T-cell (primary cell): ENCODE measurements at places on chromosomes 13 and 19. TPM values are rescaled to one million over a fixed set of nuclear protein-coding genes. Genes with fewer than 3 reads are reported as not detected.

DNA sequence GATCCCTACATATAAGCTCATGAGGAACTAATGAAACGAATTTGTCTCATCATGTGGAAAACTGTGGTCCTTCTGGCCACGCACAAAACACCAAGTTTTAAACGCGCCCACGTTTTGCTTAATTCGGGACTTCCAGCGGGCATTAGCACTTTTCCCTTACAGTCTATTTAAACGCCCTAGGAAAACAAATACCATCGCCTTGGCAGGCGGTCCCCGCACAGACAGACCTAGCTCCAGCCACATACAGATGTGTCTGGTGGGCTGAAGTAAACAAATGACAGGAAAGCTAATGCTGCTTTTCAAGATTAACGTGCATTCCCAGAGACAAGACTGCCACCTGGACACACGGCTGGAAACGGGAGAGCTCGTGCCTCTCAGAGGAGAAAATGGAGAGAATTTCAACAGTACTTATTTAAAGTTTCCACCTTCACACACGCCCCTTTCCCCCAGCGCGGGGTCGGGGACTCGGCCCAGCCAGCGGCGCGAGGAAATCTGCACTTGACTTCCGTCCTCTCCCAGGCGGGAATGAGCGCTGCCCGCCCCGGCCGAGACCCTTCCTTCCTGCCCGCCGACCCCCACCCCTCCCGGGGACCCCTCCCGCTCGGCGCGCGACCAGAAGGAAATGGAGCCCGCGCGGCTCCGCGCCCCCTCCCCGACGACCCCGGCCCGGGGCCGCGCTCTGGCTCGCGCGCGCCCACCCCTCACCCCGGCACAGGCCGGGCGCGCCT is 931 bp downstream of the USP12 start:
- H3K4me1 ChIP-seq = peaks cover 29% of the 10 kb centered on the region
- peak overlapping the region; percentile 69 for H3K27ac ChIP-seq
- no peak for DNase-seq
- no peaks in the 10 kb centered on the region for H3K27me3 ChIP-seq

- H3K4me3 ChIP-seq = no peak overlapping the region
- H3K36me3 ChIP-seq = no peaks in the 10 kb centered on the region
- DNase-seq = no peak
- H3K27ac ChIP-seq = no peak overlapping the region
- no peaks in the 10 kb centered on the region for H3K4me1 ChIP-seq
- H3K27me3 ChIP-seq = no peaks in the 10 kb centered on the region
These were observed 92.6 kb downstream of the MZT1 start for GRCh38 chr13:72634859-72635258.

DNAJC15 gene
- total RNA-seq = 9.9 TPM

GRCh38 chr13:44160591-44161191 is 212.9 kb upstream of the SERP2 start:
- no peak overlapping the region for H3K4me3 ChIP-seq
- no peaks in the 10 kb centered on the region for H3K27me3 ChIP-seq
- DNase-seq = no peak

- peak overlapping the region; percentile 85 for H3K27ac ChIP-seq
- peaks cover 4% of the 10 kb centered on the region for H3K27me3 ChIP-seq
- H3K4me1 ChIP-seq = peaks cover 65% of the 10 kb centered on the region
- no peak overlapping the region for H3K4me3 ChIP-seq
- peaks cover 32% of the 10 kb centered on the region for H3K36me3 ChIP-seq
- no peak for DNase-seq
These were observed 4.7 kb downstream of the SLC1A5 start for GRCh38 chr19:46783670-46784069.

IL17D gene
- not detected for total RNA-seq

DNA sequence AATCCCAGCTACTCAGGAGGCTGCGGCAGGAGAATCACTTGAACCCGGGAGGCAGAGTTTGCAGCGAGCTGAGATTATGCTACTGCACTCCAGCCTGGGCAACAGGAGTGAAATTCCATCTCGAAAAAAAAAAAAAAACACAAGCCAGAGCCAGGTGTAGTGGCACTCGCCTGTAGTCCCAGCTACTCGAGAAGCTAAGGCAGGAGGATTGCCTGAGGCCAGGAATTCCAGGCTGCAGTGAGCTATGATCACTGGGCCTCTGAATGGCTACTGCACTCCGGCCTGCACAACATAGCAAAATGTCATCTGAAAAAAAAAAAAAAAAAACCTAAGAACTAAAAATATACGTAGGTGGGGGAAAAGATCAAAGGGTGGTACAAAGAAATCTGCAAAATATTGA is 19.4 kb downstream of the EPS15L1 start:
- no peaks in the 10 kb centered on the region for H3K27me3 ChIP-seq
- no peaks in the 10 kb centered on the region for H3K36me3 ChIP-seq
- no peak for DNase-seq
- H3K4me1 ChIP-seq = no peaks in the 10 kb centered on the region
- no peak overlapping the region for H3K4me3 ChIP-seq
- no peak overlapping the region for H3K27ac ChIP-seq

GRCh38 chr19:1929021-1929742 is 11.8 kb upstream of the CSNK1G2 start:
- peaks cover 39% of the 10 kb centered on the region for H3K4me1 ChIP-seq
- DNase-seq = peak; percentile 71
- peaks cover 4% of the 10 kb centered on the region for H3K36me3 ChIP-seq
